ENCODE measurements at places on chromosomes 2 and 18.
A peak's percentile ranks its signal among the peaks of the same experiment; 100 is the strongest.

DNA sequence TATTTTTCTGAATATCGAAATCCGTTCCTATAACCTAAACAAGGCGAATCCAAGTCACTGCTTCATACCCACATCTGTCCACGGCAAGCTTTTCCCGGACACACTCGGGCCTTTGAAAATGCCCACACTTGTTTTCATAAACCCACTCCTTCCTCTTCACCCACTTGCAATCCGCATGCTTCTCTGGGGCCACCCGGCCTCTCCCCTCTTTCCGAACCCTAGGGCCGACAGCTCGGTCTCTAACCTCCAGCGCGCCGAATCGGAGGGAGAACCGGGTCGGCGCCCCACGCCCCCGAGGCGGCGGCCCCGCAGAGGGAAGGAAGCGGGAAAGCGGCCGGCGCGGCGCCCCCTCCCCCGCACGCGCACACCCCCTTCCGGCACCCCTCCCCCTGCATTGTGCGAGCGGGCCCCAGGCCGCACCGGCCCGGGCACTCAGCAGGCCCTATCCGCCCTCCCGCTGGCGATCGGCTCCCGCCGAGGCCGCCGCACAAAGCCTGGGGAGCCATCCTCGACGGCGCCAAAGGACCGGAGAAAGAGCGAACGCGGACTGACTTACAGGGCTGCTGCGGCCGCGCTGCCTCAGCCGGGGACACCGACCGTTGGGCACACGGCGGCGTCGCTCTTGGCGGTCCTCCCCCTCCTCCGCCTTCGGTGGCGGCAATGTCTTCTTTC is 467 bp downstream of the PUM2 start:
- peak; percentile 67 for DNase-seq

DNA sequence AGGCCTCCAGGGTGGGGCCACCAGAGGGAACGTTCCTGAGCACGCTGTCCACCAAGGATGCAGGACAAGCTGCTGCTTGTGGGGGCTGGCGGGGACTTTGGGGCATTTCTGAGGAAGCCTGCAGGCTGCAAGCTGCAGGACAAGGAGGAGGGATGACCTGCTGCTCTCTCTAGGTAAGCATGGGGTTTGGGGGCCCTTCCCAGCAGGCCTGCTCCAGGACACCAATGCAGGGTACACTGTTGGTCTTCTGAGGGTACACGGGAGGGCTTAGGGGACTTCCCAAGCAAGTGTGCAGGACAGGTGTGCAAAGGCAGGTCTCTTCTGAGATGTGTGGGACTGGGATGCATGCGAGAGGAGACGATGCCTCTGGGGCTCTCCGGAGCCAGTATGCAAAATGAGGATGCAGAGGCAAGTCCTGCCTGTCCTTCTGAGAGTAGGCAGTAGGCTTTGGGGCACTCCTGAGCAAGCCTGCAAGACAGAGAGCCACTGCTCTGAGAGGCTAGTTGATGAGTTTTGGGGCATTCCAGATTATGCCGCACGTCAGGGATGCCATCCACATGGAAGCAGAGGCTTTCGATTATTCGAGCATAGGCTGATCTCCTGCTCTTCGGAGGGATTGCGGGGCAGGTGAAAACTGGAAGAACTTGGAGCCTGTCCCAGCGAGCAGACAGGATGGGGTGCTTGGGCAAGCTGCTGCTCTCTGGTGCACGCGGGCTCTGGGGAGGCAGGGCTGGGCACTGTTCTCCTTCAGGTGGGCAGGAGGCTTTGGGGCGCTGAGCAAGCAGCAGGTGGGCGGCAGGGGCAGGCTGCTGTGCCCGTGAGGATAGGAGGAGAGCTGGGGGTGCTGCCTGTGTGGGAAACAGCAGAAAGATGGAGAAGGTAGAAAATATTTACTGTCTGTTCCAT is 44.6 kb downstream of the CNGA3 start:
- DNase-seq = no peak

- DNase-seq = no peak
Measured at GRCh38 chr2:241061275-241061674, 40.8 kb downstream of the MTERF4 start.

DNA sequence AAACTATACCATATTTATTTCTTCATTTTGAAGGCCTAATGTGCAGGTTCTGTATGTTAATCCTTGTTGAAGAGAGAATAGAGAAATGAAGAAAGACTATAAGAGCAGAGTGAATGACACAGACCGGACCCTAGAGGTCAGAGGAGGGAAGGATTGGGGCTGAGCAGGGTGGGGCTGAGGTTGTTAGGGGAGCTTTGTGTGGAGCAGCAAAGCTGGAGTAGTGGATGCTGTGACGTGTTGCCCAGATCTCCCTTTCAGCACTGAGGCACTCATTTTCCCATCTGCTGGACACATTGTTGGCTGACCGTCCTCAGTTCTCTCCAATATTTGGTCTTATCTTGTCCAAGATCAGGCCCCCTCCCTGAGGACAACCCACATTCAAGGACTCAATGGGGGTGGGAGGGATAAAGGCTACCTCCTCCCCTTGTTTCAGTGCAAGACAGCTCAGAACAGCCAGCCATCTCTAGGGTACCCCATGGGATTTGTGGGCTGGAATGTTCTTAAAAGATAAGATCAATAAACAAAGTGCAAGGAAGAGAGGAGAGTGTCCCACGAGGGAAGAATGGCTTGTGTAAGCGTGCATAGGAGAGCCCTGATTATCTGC is 143.6 kb downstream of the TDRD15 start:
- no peak for DNase-seq
